Mesothelial cell of epicardium (in vitro differentiated cells): ENCODE measurements at places on chromosomes 7 and 10. TPM values are rescaled to one million over a fixed set of nuclear protein-coding genes. Genes with fewer than 3 reads are reported as not detected.

Gene NEUROG3
- total RNA-seq, result not detected in 3 replicates

Gene GSAP
- total RNA-seq, result 18.4 to 19.8 TPM (median 19.6 TPM) in 3 replicates

Gene CPVL
- 10.7 to 11.4 TPM (median 11.1 TPM) in 3 replicates for total RNA-seq

Gene OPN1SW
- total RNA-seq, result not detected in 3 replicates

Gene COL13A1
- 12.6 to 14.4 TPM (median 14.1 TPM) in 3 replicates for total RNA-seq

Gene TNS3
- 427 to 461 TPM (median 452 TPM) in 3 replicates for total RNA-seq

Gene FAM24B
- not detected in 3 replicates for total RNA-seq

Gene GPR158
- 7.3 to 7.9 TPM (median 7.5 TPM) in 3 replicates for total RNA-seq

Gene IKZF1
- total RNA-seq, result 1.7 to 2.5 TPM (median 1.8 TPM) in 3 replicates

Gene ZC3HAV1L
- total RNA-seq, result 1.7 to 2.2 TPM (median 1.9 TPM) in 3 replicates

Gene NME8
- 0.86 to 1.2 TPM (median 1.1 TPM) in 3 replicates for total RNA-seq

Gene ZNF425
- total RNA-seq, result 7.0 to 7.3 TPM (median 7.2 TPM) in 3 replicates

Gene NRP1
- total RNA-seq, result 44.8 to 51.2 TPM (median 47.7 TPM) in 3 replicates

Gene ANXA8
- total RNA-seq, result 2.0 to 2.8 TPM (median 2.3 TPM) in 3 replicates

Gene EVX1
- total RNA-seq, result 1.4 to 2.1 TPM (median 1.8 TPM) in 3 replicates

Gene LIPJ
- 0.18 to 0.47 TPM (median 0.22 TPM) in 3 replicates for total RNA-seq

Gene HOXA1
- total RNA-seq, result 13.7 to 14.6 TPM (median 14.0 TPM) in 3 replicates

Gene CLRN3
- not detected in 3 replicates for total RNA-seq

Gene HABP2
- 0.13 TPM in 1 of 3 replicates, not detected in the others for total RNA-seq

Gene ZNF487
- total RNA-seq, result 2.7 to 3.4 TPM (median 2.8 TPM) in 3 replicates

Gene RAPGEF5
- total RNA-seq, result 5.4 to 6.1 TPM (median 5.7 TPM) in 3 replicates

Gene ZNF239
- total RNA-seq, result 8.9 to 9.5 TPM (median 9.2 TPM) in 3 replicates

Gene INTS1
- 141 to 163 TPM (median 149 TPM) in 3 replicates for total RNA-seq

Gene ZNF786
- total RNA-seq, result 10.9 to 12.1 TPM (median 11.0 TPM) in 3 replicates

Gene PIK3CG
- total RNA-seq, result 0.07 to 0.11 TPM (median 0.09 TPM) in 3 replicates

Gene CALY
- total RNA-seq, result 2.1 to 3.7 TPM (median 2.1 TPM) in 3 replicates

Gene TMEM225B
- 2.5 to 3.6 TPM (median 3.2 TPM) in 3 replicates for total RNA-seq

Gene GTF2I
- 433 to 438 TPM (median 435 TPM) in 3 replicates for total RNA-seq
